ENCODE measurements at places on chromosomes 4 and X.

DNA sequence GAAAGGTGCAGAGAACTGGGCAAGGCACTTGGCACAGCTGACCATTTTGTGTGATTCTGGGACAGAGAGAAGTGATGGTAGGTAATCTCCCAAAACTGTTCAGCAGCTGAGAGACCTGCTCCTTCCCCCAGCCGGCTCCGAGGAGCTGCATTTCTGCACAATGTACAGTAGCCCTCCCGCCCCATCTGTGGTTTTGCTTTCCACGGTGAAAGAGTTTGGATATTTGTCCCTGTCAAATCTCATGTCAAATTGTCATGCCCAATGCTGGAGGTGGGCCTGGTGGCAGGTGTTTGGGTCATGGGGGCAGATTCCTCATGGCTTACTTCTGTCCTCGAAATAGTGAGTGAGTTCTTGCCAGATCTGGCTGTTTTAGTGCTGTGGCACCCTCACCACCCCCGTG is 90.5 kb upstream of the CD99 start:
- DNase-seq, result no peak

DNA sequence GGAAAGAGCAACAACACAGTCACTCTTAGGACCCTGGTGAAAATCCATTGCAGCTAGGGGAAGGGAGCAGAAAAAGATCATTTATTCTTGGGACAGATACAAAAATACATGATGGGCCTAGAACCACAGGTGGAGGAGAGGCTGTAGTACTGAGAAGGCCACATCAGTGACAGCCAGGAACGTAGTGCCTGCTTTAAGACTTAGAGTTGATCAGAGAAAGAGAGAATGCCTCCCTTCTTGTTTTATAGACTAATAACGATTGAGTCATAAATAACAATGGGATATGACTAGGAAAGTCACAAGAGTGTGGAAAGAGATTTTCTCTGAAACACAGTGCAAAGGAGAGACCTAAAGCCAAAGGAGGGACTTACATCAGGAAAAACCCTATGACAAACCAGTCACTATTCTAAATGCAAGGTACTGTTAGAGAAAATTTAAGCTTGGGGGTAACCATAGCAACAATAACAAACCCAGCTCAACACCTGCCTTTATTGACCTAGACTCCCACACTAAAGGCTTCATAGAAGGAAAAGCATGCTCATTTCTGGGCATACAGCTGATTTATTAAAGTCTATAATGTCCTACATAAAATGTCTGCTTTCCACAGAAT is 1015.0 kb upstream of the GRID2 start:
- DNase-seq, result no peak

DNA sequence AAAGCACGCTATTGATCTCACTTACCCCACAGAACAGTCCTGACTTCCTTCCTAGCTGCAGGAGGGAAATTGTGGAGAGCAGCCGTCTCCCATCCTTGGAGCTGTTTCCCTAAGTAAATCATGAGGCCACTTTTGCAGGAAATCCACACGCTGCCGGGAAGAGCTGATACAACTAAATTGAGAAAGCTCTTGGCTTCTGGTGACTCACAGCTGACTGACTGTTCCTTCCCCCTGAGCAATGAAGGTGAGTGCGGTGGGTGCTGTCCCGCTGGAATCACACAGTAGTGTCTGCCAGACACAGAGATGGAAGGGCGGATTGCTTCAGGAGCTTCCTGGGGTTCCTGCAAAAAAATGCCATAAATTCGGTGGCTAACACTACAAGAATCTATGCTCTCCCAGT is 268.9 kb downstream of the ASMT start:
- DNase-seq, result no peak

DNA sequence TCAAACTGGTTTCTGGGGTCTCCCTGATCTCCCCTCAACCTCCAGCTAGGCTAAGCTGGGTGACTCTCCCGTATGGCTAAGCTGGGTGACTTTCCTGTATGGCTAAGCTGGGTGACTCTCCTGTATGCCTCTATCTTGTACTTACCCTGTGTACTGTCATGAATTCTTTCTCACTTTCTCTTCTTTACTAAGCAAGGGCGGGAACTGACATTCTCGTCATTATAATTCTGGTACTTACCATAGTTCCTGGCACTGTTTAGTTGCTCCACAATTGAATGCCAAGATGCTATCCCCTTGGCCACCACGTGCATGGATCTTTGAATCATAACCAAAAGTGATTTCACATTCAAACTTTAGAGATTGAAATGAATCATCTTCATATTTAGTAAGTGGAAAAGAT is 8.8 kb downstream of the INTU start:
- DNase-seq, result no peak

DNA sequence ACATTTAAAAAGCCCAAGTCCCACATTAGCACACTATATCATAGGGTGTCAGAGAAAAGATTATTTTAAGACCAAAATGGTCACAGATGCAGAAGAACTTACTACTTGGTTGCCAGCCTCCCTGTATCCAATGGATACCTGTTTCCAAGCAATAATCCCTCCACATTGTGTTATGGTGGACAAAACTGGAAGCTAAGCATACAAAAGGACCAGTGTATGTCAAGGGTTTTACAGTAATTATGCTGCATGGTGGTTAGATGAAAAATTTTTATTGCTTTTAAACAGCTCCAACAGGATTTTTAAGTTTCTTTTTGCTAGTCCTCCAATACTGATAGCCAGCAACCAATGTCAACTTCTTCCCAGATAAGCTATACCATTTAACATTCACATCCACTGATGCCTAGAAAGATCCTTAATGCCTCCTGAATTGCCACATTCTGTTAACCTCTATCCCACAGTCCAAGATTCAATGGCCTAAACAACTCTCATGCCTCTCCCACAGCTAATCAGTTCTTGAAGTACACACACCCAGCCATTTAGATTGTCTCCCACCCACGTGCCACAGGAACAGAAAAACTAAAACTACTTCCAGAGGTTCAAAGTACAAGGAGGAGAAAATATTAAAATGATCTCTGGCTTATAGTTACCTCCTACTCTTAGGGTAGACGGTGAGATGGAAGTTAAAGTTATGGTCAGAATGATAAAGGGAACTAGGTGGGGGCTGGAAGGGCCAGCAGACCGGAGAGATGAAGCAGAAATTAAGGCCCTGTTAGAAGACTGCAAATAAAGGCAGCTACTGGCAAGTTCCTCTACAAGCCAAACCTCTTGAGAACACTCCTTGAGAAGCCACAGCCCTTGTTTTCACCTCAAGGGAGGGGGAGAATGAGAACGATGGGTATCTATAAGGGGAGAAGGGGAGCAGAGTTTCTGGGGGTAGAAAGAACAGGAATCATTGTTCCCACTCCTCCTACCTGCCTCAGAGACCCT is 5.5 kb downstream of the MED14 start:
- DNase-seq, result no peak

GRCh38 chr4:60249784-60250183 is 950.3 kb upstream of the ADGRL3 start:
- DNase-seq, result no peak

DNA sequence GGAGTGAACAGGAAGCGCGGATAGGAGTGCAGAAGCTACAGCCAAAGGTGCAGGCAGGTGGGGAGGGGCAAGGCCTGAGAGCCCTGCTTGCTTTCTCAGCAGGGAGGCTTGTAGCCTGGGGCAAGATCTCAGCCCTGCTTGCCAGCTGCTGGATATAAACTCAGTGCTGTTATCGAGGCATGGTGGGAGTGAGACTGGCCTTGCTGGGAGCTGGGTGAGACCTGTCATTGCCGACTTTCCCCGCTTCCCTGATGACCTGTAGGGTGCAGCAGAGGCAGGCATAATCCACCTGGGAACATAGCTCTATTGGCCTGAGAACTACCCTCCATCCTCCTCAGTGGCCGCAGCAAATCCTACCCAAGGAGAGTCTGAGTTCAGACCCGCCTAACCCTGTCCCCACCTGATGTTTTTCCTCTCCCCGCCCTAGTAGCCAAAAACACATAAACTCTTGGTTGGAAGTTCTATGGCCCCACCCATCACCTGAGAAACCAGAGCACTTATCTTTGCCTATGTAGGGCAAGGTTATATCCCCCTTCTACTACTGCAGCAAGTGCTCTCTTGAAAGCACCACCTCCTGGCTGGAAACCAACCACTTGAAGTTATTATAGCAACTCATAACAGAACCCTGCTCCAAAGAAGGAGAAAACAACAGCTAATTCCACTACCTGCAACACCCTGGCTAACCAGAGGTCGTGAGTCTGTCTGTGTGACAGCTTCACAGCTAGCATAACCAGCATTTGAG is 80.7 kb downstream of the FHIP1A start:
- DNase-seq, result no peak

GRCh38 chr4:158172261-158173258 is at the start of gene GASK1B:
Gene GASK1B (minus strand): TSS chr4:158173025. CDS start chr4:158171375, 1,650 bp downstream.
- peak; percentile 74 for DNase-seq

GRCh38 chrX:17737986-17738713 is 857 bp downstream of the SCML1 start:
- DNase-seq, result peak; percentile 11

GRCh38 chr4:602559-602942 is 22.8 kb upstream of the PDE6B start:
- peak; percentile 19 for DNase-seq

- no peak for DNase-seq
Measured at GRCh38 chr4:112994732-112995464, 54.6 kb upstream of the ANK2 start.

DNA sequence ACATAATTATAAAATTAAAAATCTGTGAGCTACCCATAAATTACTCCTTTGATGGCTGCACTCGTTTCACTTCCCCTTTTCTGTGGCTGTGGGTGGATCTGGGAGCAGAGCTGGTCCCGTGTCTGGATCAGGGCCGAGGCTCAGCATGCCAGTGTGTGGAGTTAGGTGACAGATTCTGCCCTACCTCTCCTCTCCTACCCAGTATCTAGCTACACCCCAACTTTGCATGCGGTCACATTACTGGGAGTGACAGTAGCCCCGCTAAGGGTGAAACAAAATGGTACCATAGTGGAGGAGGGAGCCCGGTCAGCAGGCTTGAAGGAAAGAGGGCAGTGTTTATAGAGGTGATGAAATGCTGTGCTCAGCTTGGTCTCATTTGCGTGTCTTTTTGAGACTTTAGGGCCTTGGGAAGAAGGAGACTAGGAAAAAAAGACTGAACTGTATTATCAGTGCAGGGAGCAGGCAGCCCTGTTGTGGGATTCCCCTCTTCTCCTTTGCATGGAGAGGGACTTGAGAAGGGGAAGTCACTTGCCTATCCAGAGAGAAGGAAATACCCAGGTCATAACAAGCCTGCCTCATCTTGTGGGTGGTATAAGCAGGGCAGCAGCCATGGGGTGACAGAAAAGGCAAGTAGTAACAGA is 48.4 kb downstream of the ARHGAP10 start:
- peak; percentile 93 for DNase-seq

- DNase-seq, result no peak
Measured at GRCh38 chr4:76601791-76602190, 166.8 kb downstream of the SHROOM3 start.

DNA sequence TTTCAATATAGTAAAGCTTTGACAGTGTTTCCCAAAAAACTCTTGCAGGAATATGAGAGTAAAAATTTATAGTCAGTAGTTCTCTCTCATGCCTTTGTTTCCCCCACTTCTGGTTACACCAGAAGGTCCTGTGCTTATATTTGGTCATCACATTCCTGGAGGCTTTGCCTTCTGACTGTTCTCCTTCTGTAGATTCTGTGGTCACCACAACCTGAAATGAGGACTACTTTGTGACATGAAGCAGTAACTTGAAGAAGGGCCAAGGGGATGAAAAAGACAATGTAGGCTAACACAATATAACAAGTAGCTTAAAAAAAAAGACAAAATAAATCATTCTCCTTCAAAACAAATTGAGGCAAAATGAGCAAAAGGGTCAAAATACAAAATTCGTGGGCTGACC is 366.2 kb upstream of the NR3C2 start:
- no peak for DNase-seq

DNA sequence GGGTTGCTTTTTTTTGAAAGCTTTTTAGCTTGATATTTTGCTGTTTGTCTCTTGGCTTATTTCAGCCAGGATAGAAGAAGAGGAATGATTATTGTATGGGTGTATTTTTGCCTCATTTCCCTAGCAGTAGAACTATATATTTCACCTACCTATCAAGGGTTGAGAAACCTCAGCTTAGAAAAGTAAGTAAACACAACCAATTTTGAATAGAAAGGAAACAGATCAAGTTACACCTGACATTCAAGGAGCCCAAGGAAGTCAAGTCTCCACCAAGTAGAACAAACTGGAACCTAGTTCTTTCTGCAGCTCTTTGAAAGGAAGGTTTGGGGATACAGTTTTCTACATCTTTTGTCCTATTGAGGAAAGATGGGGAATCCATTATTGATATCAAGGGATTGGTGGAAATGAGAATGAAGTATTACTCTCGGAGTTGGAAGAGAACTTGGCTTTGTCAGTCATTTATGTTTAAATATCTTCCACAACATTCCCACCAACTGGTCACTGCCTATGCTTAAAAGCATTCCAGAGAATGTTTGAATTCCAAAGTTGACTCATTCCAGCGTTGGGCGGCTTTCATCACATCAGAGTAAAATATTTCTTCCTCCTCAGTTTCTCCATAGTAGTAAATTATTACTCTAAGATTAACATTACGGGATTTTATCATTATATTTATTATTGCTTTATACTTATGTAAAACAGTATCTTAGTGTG is 207.8 kb upstream of the CNKSR2 start:
- DNase-seq, result no peak

Data from inflammatory macrophage (primary cell).